Karpas-422 (cell line): ENCODE measurements at places on chromosomes 11 and 22.
A peak's percentile ranks its signal among the peaks of the same experiment; 100 is the strongest.

GRCh38 chr22:40805239-40805638 lies 13.9 kb downstream of the SLC25A17 start:
- peak; percentile 15 for DNase-seq

GRCh38 chr11:8356721-8357504 lies 93.2 kb upstream of the LMO1 start:
- DNase-seq: no peak

DNA sequence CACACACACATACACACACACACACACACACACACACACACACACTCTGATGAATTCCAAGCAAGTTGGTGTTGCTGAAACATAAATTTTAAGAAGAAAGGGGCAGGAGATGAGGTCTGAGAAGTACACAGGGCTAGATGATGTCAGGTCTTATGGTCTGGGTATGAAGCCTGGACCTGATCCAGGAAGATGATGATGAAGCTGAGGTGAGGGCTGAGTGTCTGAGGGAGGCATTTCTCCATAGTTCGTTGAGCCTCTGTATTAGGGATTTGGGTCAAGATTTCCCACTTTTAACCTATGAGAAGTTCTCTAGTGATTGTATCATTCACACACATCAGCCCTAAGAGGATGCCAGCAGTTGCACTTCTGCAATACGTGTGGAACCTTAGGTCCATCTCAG lies 32.6 kb downstream of the KREMEN1 start:
- DNase-seq: no peak

DNA sequence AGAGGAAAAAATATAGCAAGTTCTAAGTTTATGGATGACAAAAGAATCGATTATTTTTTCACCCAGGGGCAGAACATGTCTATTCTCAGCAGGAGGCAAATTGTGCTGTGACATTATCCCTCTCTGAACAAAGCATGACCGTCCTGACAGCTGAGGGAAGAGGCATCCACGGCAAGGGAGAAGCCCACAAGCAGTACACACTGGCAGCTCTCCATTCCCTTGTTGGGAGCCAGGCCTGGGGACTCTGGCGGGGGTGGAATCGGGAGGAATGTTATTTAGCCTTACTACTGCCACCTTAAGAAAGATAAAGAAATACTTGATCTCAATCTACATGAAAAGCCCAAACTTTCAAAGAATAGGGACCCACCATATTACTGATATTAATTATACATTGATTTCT lies 3.4 kb downstream of the KIRREL3 start:
- no peak for DNase-seq

GRCh38 chr22:22720724-22721261 lies 76.4 kb downstream of the GGTLC2 start:
- peak; percentile 74 for DNase-seq

DNA sequence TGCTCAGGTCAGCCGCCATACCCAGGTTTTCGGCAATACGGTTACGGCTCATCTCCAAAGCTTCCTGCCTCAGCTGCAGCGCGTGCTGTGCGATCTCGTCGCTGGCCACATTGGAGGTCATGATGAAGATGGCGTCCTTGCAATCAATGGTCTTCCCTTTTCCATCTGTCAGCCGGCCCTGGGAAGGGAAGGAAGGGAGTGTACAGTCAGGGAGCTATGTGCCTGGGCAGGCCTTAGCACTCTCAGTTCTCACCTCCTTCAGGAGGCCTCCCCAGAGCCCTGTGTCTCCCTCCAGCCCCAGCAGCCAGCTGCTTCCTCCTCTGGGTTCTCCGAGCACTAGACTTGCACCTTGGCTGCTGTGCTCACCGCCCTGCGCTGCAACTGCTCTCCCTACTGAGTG lies 51.5 kb upstream of the PHOX2A start:
- no peak for DNase-seq

- DNase-seq: no peak
These were observed 9.3 kb downstream of the NUP50 start for GRCh38 chr22:45172881-45173585.

GRCh38 chr11:34585304-34585734 lies 35.6 kb upstream of the EHF start:
- DNase-seq: no peak

- no peak for DNase-seq
These were observed 18.9 kb downstream of the PLAAT3 start for GRCh38 chr11:63595296-63595695.

- no peak for DNase-seq
These were observed 32.9 kb upstream of the DLAT start for GRCh38 chr11:111992206-111992855.

GRCh38 chr11:130213143-130213978 lies 53.8 kb downstream of the ST14 start:
- peak; percentile 78 for DNase-seq
